AG04450 (cell line): ENCODE measurements at places on chromosomes 11 and 22.

- DNase-seq, result no peak
Observed at GRCh38 chr22:22999523-22999922, 70.8 kb upstream of the GNAZ start.

DNA sequence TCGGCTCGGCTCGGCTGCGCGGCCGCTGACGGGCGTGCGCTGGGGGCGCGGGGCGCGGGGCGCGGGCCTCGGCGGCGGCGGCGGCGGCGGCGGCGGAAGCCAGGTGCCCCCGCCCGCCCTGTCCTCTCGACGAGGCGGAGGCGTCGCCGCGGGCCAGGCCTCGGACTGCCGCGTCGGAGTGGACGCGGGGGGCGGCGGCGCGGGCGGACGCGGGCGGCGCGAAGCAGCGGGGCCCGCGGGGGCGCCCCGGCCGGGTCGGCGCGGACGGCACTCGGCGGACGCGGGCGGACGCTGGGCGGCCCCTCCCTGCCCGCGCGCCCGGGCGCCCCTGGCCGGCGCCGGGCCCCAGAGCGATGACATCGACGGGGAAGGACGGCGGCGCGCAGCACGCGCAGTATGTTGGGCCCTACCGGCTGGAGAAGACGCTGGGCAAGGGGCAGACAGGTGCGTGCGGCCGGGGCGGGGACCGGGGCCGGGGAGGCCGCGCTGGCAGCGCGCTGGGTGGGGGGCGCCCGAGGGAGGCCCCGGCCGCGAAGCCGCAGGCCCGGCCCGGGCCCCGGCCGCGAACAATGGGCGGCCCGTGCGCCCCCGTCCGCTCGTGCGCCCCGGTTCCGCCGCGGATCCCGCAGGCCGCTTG lies at the start of gene BRSK2:
Gene BRSK2 (plus strand): TSS at position 3 of the 637 bp plus-strand sequence. CDS start 351 bp downstream, at position 354.
- no peak for DNase-seq

- DNase-seq, result no peak
Observed at GRCh38 chr11:13229711-13230318, 47.8 kb upstream of the BMAL1 start.

GRCh38 chr11:73566977-73567755 lies 30.7 kb downstream of the FAM168A start:
- no peak for DNase-seq

GRCh38 chr11:69918938-69919650 lies 99.9 kb upstream of the FGF3 start:
- no peak for DNase-seq

DNA sequence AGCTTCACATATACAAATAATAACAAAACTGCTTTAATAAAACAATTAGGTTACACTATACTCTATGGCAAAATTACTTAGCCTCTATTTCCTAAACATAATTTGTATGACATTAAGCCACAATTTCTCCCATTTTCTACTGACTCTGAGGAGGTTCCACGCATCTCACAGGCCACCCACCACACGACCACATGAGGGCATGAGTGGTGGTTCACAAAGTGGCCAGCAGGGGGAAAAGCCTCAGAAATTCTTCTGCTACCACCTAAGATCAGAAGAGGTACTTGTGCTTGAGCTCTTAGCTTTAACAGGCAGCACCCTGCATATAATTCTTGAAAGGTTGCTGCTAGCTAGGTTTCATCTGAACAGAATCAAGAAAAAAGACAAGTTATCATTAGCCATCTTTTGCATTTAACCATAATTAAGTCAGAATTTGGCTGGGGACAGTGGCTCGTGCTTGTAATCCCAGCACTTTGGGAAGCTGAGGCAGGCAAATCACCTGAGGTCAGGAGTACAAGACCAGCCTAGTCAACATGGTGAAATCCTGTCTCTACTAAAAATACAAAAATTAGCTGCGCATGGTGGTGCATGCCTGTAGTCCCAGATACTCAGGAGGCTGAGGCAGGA lies 7.7 kb downstream of the LPXN start:
- DNase-seq, result no peak

DNA sequence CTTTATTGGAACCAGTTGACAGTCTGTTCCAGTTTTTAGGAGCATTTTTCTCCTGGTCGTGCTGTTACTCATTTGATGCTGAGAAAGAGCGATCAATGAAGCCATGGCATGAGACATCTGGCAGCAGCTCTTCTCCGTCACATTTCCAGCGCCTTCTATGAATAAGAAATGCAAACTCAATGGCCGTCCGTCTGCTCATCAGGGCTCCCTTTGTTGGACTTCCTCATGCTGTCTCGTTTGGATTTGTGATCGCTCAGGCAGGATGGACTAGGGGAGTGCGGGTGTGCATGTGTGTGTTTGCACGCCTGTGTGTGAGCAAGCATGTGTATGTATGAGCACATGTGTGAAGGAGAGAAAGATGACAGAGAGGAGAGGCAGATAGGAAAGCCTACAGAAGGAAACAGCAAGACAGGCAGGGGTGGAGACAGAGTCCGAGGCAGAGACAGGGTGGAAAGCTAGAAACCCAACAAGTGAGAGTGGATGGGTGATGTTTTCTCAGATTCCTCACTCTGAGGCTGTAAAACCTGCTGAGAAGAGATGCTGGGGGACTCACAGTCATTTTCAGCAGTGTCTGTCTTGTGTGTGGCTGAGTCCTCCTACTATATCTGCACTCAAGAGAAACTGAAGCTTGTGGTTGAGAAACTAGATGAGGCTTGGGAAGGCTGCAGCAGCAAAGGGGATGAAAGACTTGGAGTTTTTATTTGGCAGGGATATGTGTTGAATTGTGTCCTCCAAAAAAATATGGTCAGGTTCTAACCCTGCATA lies 56.0 kb upstream of the CLMP start:
- no peak for DNase-seq

DNA sequence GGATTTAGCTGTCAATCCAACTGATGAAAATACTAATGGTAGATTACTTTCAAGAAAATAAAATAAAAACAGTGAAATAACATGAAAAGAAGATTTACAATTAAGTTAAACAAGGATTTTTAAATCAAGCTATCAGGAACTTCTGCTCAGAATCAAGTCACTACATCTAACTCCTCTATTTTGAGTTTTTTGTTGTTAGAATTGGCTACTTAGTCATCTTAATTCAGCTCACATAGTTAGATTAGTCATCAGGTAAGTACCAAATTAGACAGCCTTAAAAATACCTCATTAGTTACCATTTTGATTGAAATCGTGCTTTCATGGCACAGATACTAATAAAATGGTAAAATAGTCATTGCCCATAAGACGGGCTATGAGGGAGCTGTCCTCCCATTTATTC lies 35.8 kb downstream of the BTG4 start:
- DNase-seq, result no peak

- no peak for DNase-seq
Observed at GRCh38 chr11:128342511-128343134, 244.7 kb downstream of the ETS1 start.

- DNase-seq, result no peak
Observed at GRCh38 chr11:113778111-113778910, 1.3 kb upstream of the CLDN25 start.

DNA sequence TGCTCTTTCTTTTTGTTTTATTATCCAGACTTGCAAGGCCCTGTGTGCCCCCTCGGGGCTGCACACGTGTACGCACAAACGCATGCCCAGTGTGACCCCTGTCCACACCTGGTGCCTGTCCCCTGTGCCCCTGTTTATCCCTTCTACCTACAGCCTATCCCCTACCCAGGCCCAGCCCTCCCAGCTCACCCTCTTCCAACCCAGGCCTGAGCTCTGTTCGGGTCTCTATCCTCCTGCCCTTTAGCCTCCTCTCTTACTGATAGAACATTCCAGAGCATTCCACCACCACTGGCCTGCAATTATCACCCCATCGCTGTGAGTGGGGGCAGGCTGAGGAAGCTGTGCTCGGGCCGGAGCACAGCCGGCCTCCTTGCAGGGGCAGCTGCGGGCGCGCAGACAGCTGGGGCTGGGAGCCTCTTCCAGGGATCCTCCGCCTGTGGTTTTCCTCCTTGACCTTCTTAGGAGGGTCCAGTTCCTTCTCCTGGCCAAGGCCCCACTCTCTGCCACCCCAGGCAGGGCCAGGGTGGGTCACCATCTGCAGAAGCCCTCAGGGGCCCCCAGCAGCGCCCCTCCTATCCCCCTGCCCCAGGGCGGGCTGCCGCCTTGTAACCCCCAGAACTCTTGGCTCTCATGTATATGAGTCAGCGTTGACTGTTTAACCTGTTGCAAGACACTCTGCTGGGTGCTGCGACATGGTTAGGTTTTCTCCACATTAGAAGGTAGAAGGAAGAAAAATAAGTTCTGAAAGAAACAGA lies 41.8 kb upstream of the KCNQ1OT1 start:
- DNase-seq, result peak; percentile 39

- no peak for DNase-seq
Observed at GRCh38 chr11:75524665-75525432, 892 bp downstream of the GDPD5 start.

GRCh38 chr11:87290304-87290922 lies 252.7 kb downstream of the TMEM135 start:
- peak; percentile 24 for DNase-seq

DNA sequence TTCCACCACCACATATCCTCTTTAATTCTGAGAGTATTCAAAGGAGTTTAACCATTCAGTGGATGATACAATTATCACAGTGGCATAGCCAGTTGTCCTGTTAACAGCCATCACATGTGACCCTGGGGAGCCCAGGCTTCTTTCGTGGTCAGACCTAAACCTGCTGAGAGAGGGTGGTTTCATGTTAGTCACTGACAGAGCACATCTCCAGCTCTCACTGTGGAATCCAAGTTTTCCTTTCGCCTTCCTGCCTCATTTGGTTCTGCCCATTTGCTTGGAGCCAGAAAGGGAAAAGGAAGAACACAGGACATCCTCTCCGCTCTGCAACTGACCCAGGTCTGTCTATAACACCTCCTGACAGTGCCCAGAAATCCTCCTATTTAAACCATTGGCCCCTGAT lies 60.4 kb downstream of the MCHR1 start:
- DNase-seq, result no peak

GRCh38 chr11:85745626-85746025 lies 59.6 kb upstream of the CCDC89 start:
- no peak for DNase-seq

- DNase-seq, result no peak
Observed at GRCh38 chr11:131601586-131601985, 231.2 kb downstream of the NTM start.

DNA sequence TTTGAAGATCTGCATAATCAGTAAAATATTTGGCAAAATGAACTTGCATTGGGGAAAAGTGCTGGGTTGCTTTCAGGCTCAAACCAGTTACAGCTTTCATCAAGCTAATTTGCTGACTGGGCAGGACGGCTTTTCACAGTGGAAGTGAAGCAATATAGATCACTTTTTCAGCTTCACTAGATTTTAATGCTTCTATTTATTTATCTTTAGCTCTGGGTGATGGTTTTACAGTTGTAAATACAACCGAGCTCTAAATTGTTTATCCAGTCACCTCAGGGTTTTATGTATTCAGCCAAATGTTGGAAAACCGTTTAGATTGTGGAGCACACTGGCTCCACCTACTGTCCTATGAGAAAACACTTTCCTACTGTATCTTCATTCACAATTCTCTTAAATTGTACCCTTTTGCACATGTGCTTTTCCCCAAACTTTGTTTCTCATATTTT lies 58.2 kb downstream of the ACER3 start:
- peak; percentile 38 for DNase-seq

GRCh38 chr11:68882391-68882790 lies 21.2 kb downstream of the MRPL21 start:
- DNase-seq, result no peak

DNA sequence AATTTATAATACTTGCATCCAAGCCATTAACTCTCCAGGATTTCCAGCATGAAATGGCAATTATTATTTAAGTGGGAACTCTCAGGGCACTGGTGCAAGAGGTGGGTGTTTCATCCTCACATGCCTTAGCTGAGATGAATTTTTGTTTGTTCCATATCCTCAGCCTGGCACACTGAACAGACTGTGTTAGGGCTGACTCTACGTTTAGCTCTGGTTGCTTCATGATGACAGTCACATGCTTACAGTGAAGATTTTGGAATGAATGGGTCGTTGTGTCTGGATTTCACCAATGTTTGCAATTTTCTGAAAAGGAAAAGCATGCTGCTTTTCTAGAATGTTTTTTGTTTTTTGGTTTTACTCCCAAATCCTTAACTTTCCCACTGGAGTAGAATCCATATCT lies 246.6 kb downstream of the INSC start:
- no peak for DNase-seq

DNA sequence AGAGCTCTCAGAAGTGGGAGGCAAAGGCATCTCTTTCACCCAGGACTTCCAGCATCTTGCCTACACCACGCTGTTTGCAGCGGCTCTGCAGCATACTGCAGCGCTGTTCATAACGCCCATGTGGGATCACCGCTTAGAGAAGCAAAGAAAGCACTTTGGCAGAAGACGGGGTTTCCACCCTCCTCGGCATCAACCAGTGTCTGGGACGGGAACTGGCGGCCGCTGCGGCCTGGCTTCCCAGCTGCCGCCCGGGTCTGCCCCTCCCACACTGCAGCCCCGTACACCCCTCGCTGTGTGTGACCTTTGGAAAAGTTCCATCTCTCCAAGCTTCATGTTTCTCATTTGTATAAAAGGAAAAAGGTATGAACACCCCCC lies 545 bp upstream of the TIRAP start:
- DNase-seq, result no peak

DNA sequence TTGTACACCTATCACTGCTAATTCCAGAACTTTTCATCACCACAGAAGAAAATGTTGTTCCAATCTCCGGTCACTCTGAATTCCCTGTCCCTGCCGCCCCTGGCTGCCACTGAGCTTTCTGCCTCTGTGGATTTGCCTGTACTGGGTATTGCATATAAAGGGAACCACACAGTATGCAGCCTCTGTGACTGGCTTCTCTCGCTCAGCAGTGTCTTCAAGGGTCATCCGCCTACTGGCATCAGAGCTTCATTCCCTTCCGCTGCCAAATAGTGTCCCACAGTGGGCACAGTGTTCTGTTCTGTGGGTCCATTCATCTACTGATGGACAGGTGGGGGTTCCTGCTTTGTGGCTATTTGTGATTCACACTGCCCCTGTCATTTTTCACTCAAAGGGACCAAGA lies 5.3 kb downstream of the DHCR7 start:
- DNase-seq, result no peak

- DNase-seq, result no peak
Observed at GRCh38 chr11:117232092-117232878, at the start of gene RNF214. Gene RNF214, plus strand, starts transcription at chr11:117232671. Its CDS starts 1,602 bp downstream, at chr11:117234273.
